ENCODE measurements at places on chromosomes 4 and X. TPM values are rescaled to one million over a fixed set of nuclear protein-coding genes. Genes with fewer than 3 reads are reported as not detected.
A peak's percentile ranks its signal among the peaks of the same experiment; 100 is the strongest.

- DNase-seq, result no peak
These were observed 350.8 kb downstream of the PDGFC start for GRCh38 chr4:156620786-156621185.

ANXA10 gene
- total RNA-seq, result not detected

DNA sequence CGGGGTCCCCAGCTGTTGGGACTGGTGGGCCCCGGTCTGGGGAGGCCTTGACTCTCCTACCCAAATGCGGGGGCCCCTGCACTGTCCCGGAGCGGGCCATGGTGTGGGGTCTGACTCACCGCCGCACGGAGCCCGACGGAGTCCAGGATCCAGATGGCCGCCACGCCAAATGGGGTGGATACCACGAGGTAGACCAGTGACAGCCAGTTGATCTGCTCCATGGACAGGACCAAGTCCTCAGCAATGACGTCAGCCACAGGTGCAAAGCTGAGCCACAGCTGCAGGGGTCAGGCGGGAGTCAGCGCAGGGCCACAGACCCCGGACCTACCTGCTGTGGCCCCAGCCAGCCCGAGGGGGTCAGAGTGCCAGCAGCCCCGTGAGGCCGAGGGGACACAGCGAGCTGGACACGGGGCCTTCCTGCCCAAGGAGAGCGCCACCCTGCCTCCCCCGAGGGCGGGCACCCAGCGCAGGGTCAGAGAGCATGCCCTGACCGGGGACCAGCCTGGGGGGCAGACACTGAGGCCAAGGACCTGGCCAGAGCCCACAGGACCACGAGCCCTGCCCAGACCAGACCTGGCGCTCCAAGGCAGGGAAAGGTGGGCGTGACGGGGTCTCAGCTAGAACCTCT lies 2.4 kb downstream of the SLC49A3 start:
- no peak for DNase-seq

CFAP99 gene
- not detected for total RNA-seq

DNA sequence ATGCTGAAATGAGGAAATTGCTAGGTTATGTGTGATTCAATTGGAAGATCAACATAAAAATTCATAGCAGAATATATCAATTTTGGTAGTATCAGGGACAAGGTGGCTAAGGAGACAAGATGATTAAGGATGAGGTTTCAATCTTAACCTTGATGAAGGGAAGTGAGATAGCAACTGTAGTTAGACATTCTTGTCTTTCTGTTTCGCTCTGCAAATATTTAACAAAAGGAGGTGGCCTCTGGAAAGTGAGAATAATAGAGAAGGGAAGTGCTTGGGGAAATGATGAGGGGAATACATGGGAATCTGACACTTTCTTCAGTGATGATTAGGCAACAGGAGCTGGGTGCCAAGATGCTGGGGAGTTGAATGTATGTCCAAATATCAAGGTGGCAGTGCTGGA lies 337.1 kb upstream of the PUDP start:
- DNase-seq, result no peak

NDST3 gene
- total RNA-seq, result not detected

ADH1A gene
- total RNA-seq, result not detected

MAGEE2 gene
- total RNA-seq, result not detected

DNA sequence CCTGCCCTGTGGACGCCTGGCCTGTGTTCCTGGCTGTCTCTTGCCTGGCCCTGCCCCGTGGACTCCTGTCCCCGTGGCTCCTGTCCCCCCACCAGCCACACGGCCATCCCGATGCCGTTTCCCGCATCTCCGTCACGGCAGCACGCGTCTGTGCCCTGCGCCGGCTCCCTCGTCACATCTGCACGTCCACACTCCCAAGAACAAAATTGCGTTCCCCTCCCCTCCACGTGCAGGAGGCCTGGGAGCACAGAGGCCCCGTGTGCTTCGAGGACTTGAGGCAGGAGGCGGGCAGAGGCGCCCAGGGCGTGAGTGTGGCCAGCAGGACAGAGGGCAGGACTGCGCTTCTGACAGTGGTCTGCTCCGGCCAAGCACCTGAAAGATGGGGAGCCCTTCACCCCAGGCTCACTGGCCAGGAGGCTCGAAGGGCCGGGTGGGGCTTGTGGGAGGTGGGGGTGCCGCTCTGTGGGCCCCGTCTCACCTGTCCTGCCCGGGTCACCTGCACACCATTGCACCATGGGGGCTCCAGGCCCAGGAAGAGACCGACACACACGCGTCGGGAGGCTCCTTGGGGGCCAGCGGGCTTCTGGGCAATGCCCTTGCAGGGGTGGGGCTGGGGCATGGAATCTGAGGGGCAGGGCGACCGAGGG lies 17.3 kb downstream of the FGFRL1 start:
- DNase-seq, result no peak

DNA sequence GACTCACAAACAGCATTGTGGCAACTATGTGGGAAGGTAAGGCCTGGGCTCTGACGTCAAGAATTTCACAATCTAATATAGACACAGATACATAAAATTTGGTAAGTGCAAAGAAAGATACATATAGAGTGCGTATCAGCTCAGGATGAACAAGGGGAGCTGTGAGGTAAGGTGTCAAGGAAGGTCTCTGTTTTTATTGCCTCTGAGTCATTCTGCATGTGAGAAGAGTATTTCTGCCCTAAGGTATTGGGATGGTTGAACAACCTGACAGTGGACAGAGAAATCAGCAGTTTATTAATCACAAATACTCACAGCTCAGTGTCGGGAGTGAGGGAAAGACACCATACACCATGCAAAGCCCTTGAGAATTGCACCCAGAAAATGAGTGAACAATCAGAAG lies 89.8 kb downstream of the COMMD8 start:
- DNase-seq, result no peak

DNA sequence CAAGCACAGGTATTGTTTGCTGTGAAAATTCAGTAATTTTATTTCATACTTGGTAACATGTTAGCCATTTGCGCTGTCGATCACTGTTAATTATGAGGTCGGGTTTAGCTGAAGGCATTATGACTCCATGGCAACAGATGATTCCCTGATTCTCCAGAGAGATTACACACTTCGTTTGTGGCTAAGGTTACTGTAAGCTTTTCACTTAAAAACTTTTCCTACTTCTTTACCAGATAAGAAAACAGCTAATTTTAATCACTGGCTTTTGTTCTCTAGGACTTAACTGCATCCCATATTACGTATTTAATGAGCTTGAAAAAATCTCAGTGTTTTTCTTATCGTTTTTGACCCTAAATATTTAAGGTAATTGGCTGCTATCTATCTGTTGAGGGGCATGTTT lies 2.1 kb downstream of the GSTCD start:
- DNase-seq, result no peak

DNA sequence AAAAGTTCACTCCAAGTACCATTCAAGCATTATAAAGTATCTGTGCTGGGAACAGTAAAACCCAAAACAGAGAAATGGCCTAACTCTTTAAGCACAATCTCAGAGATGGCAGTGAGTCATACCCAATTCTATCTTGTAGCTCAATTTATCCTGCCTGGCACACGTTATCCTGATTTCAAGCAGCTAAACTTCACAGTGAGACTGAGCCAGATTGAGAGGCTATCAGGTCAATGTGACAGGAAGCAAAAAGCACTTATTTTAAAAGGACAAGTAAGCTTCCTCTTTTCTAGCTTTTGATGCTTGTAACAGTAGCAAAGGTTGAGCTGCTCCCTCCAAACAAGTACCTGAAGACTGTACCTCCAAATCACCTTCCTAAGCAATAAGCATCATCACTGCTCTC lies 324.9 kb downstream of the NAF1 start:
- DNase-seq, result no peak

FGFBP1 gene
- total RNA-seq, result not detected

ASB12 gene
- not detected for total RNA-seq

DNA sequence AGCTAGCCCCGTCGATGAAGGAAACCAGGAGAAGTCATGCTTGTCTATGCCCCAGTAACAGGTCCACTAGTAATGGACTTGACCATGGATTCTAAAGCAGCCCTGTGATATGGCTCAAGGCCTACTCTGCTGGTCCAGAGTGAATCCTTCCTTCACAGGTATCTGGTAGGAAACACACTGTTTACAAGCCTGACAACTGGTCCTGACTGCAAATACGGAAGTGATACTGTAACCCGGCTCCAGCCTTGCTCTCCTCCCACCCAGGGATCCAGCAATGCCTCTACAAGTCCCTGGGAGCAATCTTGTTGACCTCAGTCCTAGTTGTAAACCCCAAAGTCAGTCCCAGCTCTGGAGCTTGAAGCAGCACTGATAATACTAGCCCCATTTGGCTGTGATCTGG lies 239.2 kb upstream of the GRID2 start:
- DNase-seq, result no peak

HELT gene
- total RNA-seq, result not detected

DNA sequence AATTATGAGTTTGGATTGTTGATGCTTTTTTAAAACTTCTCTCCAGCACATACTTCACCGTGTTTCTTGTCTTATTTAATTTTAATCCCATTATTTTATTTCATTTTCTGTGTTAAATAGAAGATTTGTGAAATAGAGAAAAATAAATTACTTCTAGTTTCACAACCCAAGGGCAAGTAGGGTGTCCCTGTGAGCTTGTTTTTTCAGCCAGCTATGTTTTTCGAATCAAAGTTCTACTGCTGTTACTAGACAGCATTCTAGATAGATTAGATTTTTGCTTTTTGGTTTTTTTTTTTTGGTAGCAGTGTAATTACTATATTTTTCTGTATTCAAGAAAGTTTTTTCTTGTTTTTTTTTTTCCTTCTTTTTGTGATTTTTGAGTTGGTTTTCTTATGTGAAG lies 59.9 kb downstream of the RBPJ start:
- DNase-seq, result no peak

PLA2G12A gene
- total RNA-seq, result 17.9 TPM

- no peak for DNase-seq
These were observed 78.2 kb downstream of the NPFFR2 start for GRCh38 chr4:72109959-72110497.

DNA sequence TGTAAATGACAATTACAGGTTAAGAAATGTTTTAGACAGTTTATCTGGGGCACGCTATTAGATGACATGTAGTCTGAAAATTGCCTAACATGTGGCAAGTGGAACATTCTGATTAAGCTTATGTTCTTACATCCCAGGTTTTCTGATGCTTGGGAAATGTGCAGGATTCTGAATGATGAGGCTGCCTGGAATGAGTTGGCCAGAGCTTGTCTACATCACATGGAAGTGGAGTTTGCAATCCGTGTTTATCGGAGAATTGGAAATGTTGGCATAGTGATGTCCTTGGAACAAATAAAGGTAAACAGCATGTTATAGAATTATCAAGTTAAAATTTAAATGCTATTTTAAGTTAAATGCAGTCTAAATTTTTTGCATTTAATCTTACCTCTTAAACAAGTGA lies 49.3 kb downstream of the WDR19 start:
- DNase-seq, result no peak

- no peak for DNase-seq
These were observed 104.7 kb upstream of the NOCT start for GRCh38 chr4:138910914-138911336.

DNA sequence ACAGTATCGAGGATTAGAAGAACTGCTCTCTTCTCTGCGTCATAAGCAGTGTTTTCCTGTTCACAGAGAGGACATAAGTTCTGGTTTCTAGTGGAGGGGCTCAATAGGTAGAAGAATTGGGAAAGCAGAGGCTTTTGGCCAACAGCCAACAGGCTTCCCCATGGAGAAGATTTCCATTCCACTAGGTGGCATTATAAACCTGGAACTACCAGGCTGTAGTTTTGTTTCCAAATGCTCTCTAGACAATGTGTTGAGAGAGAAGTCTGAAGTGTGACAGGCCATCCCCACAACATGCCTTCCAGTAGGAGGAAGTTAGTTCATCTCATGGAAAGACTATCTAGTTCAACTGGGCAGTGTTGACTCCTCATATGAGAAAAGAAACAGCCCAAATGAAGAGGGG lies 63.8 kb upstream of the ANXA10 start:
- DNase-seq, result no peak

DNA sequence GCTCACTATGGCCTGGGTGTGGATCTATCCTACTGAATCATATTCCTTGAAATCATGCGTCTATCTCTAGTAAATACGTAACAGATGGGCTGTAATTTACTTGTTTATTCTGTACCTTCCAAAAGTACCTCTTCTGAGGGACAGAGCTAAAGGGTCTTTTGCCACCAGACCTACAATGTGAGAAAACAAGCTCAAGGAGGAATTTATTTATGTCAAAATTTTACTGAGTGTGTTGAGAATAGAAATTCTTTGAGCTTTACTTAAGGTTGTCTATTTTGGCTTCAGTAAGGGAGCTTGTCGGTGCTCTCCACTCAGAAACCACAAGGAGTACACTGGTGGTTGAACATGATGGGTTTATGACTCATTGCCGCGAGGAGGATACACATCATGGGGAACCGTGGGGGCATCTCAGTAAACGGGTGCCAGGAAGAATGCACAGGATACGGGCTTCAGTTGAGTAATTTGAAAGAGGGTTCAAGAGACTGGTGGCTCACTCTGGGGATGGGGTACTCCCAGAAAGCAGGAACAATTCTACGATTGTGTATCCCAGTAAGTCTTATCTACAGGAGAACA lies 3.0 kb downstream of the ANK2 start:
- peak; percentile 20 for DNase-seq

ARAP2 gene
- total RNA-seq, result 42.5 TPM

DNA sequence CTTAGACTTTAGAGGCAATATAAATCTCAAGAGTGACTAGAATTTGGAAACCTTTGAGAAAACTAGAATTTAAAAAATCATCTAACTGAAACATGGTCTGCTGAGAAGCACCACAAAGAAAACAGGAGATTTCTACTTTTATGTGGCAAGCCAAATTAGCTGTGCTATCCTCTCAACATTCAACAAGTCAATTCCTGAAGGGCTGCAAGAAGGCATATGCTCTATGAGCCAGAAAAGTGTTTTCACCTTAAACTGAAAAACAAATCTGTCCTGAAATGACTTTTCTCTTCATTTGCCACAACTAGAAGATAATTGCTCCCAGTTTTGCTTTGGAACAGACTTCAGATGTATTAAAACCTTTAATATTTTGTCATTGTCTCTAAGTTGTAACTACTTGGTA lies 263.2 kb upstream of the EDNRA start:
- no peak for DNase-seq

HERC5 gene
- 21.1 TPM for total RNA-seq

HPGD gene
- 2.5 TPM for total RNA-seq

- no peak for DNase-seq
These were observed 137.5 kb downstream of the PALLD start for GRCh38 chr4:168634276-168634802.

All from activated CD4-positive, alpha-beta T cell treated with anti-CD3 and anti-CD28 coated beads for 36 hours (primary cell).